Activated CD4-positive, alpha-beta memory T cell treated with anti-CD3 and anti-CD28 coated beads for 36 hours (primary cell): ENCODE measurements at places on chromosomes 4 and X. TPM values are rescaled to one million over a fixed set of nuclear protein-coding genes. Genes with fewer than 3 reads are reported as not detected.

The MAGED4 gene
- 1.2 TPM for total RNA-seq

DNA sequence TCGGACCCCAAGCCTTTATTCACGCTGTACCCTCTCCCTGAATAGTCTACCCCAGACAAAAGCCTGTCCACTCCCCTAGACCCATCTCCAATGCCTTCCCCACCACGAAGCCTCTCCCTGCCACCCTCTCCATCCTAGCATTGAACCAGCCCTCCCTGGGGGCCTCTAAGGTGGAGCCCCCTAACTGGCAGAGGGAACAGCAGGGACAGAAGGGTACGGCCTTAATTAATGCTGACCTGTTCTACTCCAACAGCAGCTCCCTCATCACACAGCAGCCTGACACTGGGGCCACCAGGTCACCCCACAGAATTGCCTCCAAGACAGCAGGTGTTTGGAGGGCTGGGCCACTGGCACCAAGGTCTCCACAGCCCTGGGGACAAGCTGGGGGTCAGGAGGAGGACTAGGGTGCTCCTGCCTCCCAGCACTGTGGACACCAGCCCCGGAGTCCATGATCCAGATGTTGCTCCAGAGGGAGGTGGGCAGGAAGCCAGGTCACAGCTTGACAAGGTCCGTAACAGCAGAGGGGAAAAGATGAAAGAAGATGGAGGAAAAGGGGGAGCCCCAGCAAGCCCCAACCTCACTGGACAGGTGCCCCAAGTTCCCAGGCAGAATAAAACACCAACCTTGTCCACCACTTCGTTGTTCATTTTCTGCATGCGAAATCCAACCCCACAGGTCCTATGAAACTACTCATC lies 3.7 kb downstream of the CRMP1 start:
- no peak for DNase-seq

DNA sequence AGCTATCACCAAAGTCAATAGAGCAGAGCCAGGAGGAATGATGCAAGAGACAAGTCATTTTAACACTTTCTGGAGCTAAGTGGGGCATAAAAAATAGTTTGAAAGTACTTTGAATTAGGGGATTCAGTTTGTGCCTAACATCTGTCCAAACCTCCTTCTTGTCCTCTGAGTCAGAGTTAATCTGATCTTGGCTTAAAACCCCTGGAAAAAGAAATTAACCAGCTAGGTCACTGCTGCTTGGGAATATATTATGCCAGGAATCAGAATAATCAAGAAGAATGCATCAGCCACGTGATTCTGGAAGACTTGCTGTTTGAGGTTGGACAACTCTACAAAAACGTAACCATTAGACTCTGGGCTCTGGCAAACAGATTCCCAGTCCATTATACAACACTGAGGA lies 45.3 kb upstream of the EDA2R start:
- no peak for DNase-seq

- DNase-seq = no peak
Measured at GRCh38 chr4:161696944-161697343, 466.9 kb downstream of the FSTL5 start.

GRCh38 chr4:106704253-106704870 lies 331.8 kb downstream of the DKK2 start:
- DNase-seq = no peak
